ENCODE measurements at places on chromosomes 1 and 21. TPM values are rescaled to one million over a fixed set of nuclear protein-coding genes. Genes with fewer than 3 reads are reported as not detected.

GRCh38 chr1:86259390-86259789 lies 102.8 kb upstream of the COL24A1 start:
- DNase-seq, result no peak

Gene ACKR1
- not detected for total RNA-seq

Gene HOOK1
- total RNA-seq, result 0.31 TPM

Gene KIF26B
- 47.0 TPM for total RNA-seq

Gene RNF11
- 131 TPM for total RNA-seq

GRCh38 chr1:6137758-6138157 lies 42.4 kb downstream of the CHD5 start:
- DNase-seq, result peak; percentile 56

DNA sequence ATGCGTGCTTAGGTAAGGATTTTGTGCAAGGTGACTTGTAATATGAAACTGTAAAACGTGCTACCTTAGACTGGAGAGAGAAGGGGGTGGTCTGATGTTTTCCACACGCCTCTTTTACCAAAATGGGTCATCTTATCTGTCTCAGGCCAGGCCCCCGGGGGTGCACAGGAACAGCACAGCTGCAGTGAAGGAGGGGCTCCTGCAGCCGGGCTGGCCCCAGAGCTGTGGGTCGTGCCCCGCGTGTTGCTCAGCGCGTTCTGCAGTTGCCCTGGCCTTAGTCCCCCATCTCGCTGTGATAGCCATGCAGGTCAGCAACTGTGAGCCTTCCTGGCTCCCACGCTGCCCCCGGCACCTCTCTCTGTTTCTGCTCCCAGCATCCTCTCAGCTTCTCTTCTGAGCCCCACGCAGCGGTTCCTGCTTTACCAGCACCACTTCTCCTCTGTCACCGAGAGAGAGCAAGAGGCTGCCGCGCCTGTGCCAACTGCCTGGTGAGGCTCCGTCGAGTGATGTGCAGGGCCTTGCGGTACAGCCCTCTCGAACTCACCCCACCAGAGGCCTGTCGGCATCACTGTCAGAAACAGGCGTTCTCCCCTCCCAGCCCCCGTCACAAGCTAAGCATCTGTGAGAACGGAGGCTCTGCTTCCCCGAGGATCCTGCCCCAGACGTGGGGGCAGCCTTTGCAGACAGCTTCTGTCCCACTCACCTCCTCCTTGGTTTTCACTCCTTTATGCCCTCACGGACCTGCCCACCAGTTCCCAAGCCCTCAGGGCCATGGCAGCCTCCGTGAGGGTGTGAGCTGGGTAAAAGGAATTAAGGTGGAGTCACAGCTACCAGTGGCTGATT lies 73.3 kb downstream of the ADARB1 start:
- no peak for DNase-seq

GRCh38 chr1:241869022-241869421 lies 21.0 kb downstream of the EXO1 start:
- no peak for DNase-seq

- DNase-seq, result peak; percentile 92
These were observed 1.0 kb downstream of the PLPP3 start for GRCh38 chr1:56578138-56578962.
